Nephron progenitor cell (in vitro differentiated cells): ENCODE measurements at places on chromosomes 12 and 14.

DNA sequence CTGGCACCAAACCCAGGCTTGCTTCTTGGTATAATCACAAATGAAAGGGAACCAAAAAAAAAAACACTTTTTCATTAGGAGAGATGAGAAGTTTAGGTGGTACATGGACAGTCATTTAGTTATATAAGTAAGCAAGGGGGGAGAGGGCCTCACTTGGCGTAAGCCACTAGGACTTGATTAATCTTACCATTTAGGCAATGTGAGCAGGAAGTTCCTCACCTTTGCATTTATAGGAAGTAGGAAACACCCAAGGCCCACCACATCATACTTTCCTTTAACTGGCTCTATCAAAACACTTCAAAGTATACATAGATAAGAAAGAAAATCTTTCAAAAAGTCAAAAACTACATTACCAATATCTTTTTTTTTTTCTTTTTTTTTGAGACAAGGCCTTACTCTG, 6.7 kb upstream of the RPS6KA5 start:
- DNase-seq, result no peak

DNA sequence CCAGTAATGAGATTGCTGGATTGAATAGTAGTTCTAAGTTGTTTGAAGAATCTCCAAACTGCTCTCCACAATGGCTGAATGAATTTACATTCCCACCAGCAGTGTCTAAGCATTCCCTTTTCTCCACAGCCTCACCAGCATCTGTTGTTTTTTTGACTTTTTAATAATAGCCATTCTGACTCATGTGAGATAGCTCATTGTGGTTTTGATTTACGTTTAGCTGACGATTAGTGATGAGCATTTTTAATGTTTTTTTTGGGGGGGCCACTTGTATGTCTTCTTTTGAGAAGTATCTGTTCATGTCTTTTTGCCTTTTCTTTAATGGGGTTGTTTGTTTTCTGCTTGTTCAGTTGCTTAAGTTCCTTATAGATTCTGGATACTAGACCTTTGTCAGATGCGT, 8.1 kb upstream of the SLC15A5 start:
- DNase-seq, result no peak

GRCh38 chr12:53677800-53678148, 1.9 kb upstream of the ATP5MC2 start:
- DNase-seq, result no peak

DNA sequence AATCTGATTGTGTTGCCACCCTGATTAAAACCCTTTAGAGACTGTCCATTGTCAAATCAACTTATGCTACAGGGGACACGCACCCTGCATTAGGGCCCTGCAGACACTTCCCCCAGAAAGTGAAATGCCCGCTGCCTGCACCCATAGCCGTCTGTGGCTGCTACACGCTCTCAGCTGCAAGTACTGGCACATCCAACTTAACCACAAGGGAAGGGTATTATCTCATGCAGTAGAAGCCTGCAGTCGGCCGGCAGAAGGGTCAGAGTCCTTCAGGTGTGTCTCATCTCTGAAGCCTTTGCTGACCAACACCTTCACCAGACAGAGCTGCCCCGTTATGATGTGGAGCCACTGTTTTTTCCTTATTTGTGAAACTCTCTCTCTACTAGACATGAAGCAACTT, 20.8 kb downstream of the CFAP251 start:
- DNase-seq, result no peak

GRCh38 chr14:24139272-24139934, 2.0 kb downstream of the EMC9 start:
- DNase-seq, result no peak

DNA sequence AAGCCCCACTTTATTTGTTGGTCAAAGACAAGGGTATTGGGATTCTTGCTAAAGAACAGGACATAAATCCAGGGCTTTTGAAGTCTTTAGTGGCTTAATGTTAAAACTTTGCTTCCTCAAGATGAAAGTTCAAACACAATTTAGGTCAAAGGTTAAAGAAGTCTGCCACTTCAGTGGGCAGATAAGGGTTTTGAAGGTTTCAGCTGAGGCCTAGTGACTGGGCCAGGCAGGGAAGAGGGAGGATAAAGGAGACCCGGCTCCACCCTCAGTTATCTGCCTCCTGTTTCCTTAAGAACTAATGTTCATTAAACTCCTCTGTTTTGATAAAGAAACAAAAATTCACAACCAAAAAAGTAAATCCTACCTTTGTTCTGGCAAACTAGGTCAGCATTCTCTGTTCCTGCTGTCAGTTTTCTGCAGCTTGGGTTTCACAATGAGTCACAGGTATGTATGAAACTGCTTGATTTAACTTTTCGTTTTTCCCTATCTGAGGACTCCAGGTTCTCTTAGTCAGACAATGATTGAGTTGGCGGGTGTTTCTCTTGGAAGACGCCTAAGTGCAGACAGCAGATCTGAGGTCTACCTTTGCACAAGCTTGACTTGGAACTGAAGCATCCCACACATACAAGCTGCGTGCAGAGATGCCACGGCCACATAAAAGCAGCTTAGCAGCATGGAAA, 208.3 kb downstream of the EXOC5 start:
- no peak for DNase-seq

GRCh38 chr12:111761099-111761498, 5.6 kb upstream of the ALDH2 start:
- no peak for DNase-seq

DNA sequence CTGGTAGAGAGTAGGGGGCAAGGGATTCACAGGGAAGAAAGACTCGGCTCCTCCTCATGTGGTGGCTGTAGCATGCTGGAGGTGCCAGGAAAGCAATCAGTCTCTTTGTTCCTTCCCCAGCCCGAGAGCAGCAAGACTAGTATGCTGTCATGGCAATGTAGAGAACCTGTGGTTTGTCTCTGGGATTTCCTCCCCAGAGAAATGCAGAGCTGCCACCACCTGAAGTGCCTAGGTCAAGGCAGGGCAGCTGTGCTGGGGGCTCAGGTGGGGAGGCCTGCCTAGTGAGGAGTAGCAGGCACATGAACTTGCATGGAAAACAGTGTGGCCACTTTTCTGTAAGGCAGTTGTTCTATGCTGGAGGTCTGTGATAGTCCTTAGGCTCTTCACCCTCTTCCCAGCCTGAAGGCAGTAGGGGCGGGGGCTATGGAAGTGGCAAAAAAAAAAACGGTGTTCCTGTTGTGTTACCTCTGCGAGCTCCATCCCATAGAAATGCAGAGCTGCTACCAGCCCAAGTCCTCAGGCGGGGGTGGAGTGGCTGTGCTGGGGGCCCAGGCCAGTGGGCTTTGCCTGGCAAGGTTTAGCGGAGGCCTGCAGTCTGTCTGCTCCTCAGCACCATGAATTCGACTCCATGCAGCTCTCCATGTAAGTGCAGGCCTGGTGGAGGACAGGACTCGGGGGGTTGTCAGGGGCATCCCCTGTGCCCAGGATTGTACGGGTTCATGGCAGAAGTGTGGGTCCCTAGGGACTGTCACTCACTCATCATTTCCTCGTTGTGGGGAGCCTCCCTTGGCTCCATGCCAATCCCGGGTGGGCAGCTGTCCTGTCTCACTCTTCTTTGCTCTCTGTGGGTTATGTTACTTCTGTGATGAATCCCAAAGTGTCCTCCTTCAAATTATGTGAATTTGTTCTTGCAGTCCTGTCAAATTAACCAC, 4.1 kb upstream of the CLEC4D start:
- DNase-seq, result no peak

DNA sequence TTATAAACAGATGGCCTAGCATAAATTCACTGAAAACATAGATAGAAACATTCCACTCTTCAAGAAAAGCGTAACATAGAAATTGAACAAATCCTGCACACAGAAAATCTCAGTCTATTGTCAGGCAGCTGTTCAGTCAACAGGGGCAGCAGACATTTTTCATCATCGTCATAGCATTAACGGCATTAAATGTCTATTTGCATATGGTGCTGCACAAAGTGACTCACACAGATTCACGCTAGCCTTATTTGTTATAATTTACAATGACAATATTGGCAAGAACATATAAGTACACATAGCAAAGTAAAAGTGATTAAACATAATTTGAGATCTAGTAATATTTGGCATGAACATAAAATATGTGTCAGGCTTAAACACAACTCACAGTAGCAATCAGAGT, 95.7 kb downstream of the CEP128 start:
- DNase-seq, result no peak

DNA sequence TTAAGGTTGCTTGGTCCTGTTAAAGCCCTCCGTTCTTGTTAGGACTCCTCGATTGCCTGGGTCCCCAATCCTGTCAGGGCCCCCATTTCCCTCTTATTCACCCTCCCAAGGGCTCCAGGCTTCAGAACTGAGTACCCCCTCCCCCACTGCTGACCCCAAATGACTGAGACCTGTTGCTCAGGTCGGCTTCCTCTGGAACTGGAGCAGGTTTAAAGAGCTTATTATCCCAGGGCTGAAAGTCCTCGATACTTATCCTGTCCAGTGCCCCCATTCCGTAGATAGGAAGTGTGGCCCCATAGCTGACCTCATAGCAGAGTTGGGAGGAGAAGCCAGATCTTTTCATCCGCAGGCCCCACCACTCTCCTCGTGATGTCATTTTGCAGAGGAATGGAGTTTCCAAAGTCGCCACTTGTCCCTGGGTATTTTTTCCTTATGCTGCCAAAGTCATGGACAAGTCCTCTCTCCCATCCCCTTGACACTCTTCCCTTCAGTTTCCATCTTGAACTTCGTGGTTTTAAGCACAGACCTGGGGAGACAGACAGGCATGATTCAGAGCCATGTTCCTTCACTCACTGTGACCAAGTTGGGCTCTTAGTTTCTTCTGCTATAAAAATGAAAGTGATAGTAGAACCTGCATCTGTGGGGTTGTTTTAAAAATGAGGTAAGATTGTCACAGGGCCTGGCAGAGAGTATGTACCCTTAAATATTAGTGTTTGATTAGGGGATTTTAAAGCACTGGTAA, 1.2 kb downstream of the USP30 start:
- DNase-seq, result no peak

- DNase-seq, result no peak
These were observed 1.0 kb downstream of the RNF41 start for GRCh38 chr12:56220611-56221231.

GRCh38 chr12:482061-482460, 22.3 kb downstream of the B4GALNT3 start:
- no peak for DNase-seq

DNA sequence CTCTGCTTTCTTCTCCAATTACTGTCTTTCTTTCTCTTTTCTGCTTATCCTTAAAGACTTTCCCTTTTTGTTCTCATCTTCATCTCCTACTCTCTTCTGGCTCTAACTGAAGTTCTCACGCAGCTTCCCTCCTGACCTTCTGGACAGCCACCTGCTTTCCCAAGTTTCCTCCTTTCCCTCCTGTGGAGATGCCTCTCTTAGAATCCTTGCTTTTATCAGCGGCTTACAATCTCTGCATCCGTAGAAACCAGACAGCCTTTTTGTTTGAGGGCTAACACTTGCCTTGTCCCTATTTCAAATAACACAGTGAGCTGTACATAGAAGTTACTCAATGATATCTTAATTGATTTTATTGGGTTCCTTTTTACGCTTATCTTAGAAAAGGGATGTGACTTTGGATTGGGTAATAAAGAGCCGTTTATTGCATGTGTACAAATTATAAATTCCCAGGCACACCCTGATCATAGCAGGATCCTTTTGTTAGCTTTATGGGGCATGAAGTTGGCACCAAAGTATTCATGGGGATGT, 2.1 kb upstream of the LGALS3 start:
- no peak for DNase-seq

DNA sequence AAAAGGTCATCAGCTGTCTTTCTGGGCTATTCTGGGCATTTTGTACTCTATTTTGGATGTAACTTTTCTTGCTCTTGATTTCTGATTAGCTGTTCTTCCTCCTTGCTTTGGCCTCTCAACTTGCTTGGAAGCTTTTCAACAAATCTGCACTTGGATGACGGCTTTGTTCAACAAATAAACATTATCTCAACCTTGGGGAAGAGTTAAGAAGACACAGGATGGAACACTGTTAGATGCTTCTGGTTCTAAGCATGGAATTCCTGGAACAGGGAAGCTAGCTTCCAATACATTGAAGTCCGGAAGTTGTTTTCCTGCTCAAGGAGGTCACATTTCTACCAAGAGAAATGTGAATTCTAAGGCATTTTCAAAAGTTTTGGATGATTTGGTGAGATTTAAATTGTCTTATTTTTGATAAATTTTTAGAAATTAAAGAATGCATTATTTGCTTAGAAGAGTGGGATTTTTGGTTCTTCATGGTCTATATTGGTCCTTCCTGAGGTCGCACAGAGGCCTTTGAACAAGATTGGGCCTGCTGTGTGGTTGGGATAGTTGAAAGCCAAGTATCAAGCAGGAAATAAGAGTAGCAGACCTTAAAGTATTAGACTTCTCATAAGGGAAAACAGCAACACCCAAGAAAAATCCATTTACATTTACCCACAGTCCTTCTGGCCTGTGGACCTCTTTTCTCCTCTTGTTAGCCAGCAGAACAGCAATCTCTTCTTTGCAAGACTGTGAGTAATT, 59.2 kb downstream of the PPFIBP1 start:
- DNase-seq, result no peak

DNA sequence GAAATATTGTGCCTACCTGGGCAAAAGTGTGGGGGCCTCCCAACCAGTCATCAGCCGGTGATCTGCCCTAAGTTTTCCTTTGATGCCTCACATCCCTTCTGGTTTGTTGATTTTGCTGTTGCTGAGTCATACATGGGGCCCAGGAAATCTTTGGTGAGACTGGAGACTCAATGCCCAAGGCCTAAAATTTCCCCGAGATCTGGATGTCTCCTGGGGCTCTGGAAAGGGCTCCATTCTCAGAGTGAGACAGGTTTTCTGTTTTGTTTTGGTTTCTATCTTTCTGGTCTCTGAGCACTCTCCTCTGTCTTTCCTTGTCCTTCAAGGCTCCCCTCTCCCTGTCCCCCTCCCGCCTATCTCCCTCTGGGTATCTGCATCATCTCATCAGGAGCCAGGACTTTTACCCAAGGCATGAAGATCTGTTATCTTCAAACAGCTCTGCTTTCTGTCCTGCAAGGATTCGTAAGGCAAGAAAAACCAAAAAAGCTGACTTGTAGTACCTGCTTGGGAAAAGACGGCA, 152.8 kb upstream of the MAX start:
- no peak for DNase-seq

- no peak for DNase-seq
These were observed 66.7 kb upstream of the STXBP6 start for GRCh38 chr14:25116607-25117006.

DNA sequence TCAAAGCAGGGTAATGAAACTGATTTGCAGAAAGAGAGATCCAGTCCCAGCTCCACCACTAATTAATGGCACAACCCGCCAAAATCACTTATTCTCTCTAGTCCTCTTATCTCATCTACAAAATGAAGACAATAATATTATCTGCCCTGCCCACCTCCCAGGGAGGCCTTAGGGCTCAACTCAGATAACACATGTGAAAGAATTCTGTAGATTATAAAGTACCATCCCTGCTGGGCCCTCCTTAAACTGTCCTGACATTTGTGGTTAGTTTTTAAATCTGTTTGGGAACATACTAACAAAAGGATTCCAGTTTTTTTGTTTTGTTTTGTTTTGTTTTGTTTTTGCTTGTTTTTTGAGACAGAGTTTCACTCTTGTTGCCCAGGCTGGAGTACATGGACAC, 7.3 kb downstream of the POMT2 start:
- no peak for DNase-seq

DNA sequence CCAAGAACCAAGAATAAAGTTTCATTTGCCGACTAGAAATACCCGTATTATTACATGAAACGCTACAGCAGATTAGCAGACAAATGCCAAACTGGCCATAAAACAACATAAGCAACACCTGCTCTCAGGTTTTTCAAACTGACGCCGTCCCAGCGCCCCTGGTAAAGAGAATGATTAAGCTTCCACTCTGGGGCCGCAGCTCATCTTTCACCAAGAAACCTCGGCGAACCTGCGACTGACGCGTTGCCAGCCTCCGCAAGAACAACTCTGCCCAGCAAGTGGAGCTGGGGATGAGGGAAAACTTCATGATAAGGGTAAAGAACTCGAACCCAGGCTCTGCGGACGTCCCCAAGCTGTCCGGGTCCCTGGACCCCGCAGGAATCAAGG, 530 bp downstream of the ARL1 start:
- no peak for DNase-seq
